ENCODE measurements at places on chromosomes 13 and 19. TPM values are rescaled to one million over a fixed set of nuclear protein-coding genes. Genes with fewer than 3 reads are reported as not detected.

The INSL3 gene
- total RNA-seq: not detected

The IZUMO2 gene
- not detected for total RNA-seq

The CCDC194 gene
- total RNA-seq: 0.63 TPM

The FCGBP gene
- 0.04 TPM for total RNA-seq

The LILRB3 gene
- not detected for total RNA-seq

DNA sequence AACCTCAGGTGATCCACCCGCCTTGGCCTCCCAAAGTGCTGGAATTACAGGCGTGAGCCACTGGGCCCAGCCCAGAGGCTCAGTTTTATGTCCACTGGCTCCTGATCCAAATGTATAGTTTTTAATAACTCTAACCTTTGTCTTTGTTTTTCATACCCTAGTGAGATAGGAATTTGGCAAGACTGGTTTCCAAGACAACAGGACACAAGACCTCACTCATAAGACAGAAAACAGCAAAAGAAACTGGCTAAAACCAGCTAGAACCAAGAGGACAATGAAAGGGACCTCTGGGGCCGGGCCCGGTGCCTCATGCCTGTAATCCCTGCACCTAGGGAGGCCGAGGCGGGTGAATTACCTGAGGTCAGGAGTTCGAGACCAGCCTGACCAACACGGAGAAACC, 27.6 kb downstream of the CPT1C start:
- no peak for DNase-seq

- DNase-seq: no peak
Observed at GRCh38 chr19:46197314-46198070, 32.0 kb upstream of the IGFL1 start.

GRCh38 chr19:32824916-32825608, 44.5 kb downstream of the SLC7A9 start:
- no peak for DNase-seq

- no peak for DNase-seq
Observed at GRCh38 chr13:46211116-46211482, 629 bp upstream of the LRRC63 start.

GRCh38 chr19:49247676-49248075, 77.3 kb downstream of the SLC6A16 start:
- no peak for DNase-seq

Measured in pulmonary artery endothelial cell (primary cell).